ENCODE measurements at places on chromosomes 13 and 19.

GRCh38 chr19:48970923-48971395 lies 5.8 kb downstream of the FTL start:
- DNase-seq: peak; percentile 72

DNA sequence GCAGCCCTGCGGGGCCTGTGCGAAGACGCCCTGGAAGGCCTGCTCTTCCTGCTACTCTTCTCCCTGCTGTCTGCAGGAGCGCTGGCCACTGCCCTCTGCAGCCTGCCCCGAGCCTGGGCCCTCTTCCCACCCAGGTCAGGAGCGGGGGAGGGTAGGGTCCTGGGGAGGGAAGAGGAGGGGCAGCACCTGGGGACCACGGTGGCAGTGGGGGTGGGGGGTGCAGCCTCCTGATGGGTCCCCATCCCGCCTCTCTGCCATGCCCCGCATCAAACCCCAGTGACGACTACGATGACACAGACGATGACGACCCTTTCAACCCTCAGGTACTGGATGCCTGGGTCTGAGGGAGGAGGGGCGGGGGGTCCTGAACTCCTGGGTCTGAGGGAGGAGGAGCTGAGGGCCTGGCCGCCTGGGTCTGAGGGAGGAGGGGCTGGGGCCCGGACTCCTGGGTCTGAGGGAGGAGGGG lies 13.4 kb upstream of the LENG8 start:
- no peak for DNase-seq

GRCh38 chr13:114147803-114148520 lies 15.5 kb upstream of the RASA3 start:
- DNase-seq: no peak

GRCh38 chr19:42132030-42132628 lies at the start of gene POU2F2:
POU2F2 (minus strand) TSS chr19:42132446; CDS start chr19:42132411, 35 bp downstream.
- peak; percentile 34 for DNase-seq

DNA sequence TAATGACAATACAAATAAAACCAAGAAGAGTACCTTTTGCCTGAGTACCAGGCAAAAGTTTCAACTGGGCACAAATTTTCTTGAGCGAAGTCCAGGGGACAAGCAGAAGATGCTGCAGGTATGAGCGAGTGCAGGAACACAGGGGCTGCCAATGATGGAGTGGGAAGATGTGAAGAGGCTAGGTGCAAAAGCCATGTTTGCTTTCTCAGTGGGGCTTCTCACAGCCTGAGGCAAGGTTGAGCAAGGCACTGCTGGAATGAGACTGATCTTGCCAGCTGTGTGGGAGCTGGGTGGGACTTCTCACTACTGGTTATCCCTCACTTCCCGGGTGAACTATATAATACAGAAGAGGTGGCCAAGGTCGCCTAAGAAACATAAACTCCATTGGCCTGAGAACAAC lies 1200.7 kb downstream of the SLITRK1 start:
- no peak for DNase-seq

- no peak for DNase-seq
These were observed 126.2 kb upstream of the ZNF91 start for GRCh38 chr19:23521471-23521870.

- DNase-seq: peak; percentile 68
These were observed 55.4 kb downstream of the INTS6 start for GRCh38 chr13:51397262-51397941.

GRCh38 chr19:37413313-37414084 lies 42.6 kb downstream of the ZNF527 start:
- no peak for DNase-seq

GRCh38 chr13:46738766-46739165 lies 58.2 kb downstream of the ESD start:
- no peak for DNase-seq

GRCh38 chr19:1383017-1383311 lies 743 bp upstream of the NDUFS7 start:
- no peak for DNase-seq

DNA sequence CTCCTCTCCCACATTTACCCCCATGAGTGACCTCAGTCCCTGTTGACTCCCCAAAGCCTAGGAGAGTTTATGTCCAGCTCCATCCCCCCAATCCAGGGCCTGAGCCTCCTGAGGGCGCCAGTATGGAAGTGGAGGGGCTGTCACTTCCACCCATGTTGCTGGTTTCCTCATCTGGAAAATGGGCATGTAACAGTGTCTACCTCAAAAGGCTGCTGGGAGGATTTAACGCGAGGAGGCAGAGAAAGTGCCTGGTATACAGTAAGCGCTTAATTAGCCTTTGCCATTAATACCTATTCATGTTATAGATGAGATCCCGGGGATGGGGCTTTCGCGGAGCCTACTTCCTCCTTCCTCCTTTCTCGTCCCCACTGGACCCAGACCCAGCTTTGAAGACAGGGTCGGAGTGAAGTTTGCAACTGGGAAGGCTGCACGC lies 476 bp downstream of the TYK2 start:
- DNase-seq: no peak

- peak; percentile 52 for DNase-seq
These were observed 7.7 kb upstream of the GPR18 start for GRCh38 chr13:99265821-99266426.
